ENCODE measurements at places on chromosomes 16 and 17.

DNA sequence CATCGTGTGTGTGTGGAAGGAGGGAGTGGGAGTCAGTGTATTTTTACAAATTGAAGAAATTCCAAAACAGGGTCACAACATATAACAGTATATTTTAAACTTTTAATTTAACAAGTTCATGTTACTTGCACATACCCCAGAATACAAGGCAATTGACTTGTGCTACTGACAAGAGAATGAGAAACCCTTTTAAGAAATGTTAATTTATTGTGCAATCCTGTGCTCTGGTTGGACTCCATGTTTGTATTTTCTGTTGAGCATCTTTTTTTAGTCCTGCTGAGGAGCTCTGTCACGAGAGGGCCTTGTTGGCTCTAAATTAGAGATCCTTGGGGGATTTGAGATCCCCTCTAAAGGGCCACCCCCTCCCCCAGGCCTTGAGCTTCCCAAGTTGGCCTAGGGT, 1.1 kb upstream of the EMP2 start:
- no peak for DNase-seq

GRCh38 chr17:63838631-63839171, 3.8 kb downstream of the SMARCD2 start:
- DNase-seq, result peak; percentile 87

GRCh38 chr16:85103114-85104079, 8.9 kb downstream of the CIBAR2 start:
- DNase-seq, result no peak

GRCh38 chr16:12390644-12391043, 413.0 kb downstream of the CPPED1 start:
- no peak for DNase-seq

DNA sequence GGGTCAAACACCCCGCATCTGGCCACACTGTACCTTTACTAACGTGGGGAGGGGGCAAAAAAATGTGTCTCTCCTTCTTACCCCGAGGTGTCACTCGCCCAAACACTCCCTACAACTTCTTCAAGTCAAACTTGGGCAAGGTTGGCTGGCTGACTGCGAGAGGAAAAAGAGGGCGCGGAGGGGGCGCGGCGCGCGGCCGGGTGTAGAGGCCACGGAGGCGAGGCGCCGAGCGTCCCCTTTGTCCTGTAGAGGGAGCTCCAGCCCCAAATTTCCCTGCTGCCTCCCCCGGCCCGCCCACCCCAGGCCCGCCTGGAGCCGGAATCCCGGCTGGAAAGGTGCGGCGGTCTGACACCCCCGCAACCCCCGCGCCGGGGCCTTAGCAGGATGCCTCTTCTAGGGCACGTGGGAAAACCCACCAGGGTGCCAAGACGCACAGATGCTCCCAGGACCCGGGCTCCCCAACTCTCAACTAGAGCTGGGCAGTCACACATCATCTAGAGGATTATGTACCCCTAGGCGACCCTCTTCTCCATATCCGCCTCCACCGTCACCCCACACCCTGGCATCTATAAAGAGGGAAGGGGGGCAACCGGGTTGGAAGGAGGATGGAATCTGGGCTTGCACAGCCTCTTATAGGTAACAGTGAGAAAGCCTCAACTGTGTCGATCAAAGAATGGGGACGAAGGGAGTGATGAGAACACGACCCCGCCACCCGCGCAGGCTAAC, 4.2 kb downstream of the IRX3 start:
- no peak for DNase-seq

GRCh38 chr17:82299452-82299851, 18.0 kb downstream of the CD7 start:
- no peak for DNase-seq

- no peak for DNase-seq
These were observed 21.2 kb downstream of the USP36 start for GRCh38 chr17:78819402-78819801.

GRCh38 chr16:3950343-3951193, 70.1 kb upstream of the CREBBP start:
- DNase-seq, result no peak

DNA sequence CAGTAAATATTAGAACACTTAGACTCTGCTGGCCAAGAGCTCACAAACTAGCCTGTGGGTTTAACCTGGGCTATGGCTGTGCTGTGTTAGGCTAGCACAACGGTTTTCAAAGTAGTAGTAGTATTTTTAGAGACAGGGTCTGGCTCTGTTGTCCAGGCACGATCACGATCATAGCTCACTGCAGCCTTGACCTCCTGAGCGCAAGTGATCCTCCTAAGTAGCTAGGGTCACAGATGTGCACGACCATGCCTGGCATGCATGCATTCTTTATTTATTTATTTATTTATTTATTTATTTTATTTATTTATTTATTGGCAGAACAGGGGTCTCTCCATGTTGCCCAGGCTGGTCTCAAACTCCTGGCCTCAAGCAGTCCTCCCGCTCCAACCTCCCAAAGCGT, 10.3 kb downstream of the MRPL27 start:
- DNase-seq, result no peak

- no peak for DNase-seq
These were observed 24.9 kb downstream of the CDRT15 start for GRCh38 chr17:14211801-14212200.

DNA sequence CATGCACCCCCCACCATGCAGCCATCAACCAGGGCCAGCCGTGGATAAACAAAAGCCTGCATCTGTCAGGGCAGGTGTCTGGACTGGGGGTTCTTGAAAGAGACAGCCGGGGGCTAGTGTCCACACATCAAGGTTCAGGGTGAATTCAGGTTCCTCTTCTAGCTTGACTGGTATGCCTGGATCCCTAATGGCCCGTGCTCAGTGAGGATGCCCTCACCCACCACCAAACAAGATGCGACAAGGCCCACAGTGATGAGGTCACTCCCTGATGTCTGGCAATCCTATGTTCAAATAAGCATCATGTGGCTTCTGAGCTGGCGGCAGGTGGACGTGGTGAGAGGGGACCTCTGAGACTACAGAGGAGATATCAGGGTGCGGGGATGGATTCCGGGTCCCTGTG, 64.6 kb downstream of the GOSR1 start:
- DNase-seq, result no peak

- peak; percentile 21 for DNase-seq
These were observed 16.6 kb upstream of the ERN1 start for GRCh38 chr17:64146418-64147109.

- no peak for DNase-seq
These were observed 217.7 kb downstream of the CCDC182 start for GRCh38 chr17:57527221-57528057.

DNA sequence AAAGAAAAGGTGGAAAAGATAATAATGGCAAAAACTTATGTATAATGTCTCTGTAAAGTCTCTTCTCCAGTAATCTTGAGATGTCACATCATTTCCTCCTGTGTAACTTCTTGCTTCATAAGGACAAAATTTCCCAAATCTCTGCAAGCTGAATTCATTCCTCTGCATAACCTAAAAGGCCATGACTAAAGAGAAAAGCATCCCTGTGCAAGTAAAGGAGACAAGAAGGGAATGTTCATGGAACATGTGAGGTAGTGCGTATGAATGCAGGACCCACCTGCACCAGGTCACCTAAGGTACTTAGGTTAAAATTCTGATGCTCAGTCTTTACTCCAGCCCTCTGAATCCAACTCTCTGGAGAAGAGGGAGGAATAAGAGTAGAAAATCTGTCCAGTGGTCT, 46.9 kb upstream of the NLK start:
- DNase-seq, result no peak

DNA sequence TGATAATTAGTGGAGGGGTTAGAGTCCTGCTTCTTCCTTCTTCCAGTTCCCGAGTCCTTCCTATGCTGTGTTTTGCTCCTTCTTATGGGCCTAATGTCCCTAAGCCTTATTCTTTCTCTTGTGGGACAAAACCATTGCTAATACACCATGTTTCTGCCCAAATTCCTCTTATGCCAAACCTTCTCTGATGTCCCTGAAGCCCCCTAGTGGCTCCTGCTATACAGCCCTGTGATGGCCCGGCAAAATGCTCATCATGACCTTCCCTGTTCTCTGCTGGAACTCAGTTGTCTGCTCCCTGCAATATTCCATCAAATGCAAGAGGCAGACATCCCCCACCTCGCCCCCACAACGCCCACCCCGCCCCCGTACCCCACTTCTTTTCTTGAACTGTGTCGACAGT, 171.6 kb downstream of the CDH11 start:
- no peak for DNase-seq

- no peak for DNase-seq
These were observed 11.5 kb downstream of the KCNJ12 start for GRCh38 chr17:21387616-21388015.

- DNase-seq, result no peak
These were observed 80.4 kb upstream of the ERCC4 start for GRCh38 chr16:13839577-13839976.

DNA sequence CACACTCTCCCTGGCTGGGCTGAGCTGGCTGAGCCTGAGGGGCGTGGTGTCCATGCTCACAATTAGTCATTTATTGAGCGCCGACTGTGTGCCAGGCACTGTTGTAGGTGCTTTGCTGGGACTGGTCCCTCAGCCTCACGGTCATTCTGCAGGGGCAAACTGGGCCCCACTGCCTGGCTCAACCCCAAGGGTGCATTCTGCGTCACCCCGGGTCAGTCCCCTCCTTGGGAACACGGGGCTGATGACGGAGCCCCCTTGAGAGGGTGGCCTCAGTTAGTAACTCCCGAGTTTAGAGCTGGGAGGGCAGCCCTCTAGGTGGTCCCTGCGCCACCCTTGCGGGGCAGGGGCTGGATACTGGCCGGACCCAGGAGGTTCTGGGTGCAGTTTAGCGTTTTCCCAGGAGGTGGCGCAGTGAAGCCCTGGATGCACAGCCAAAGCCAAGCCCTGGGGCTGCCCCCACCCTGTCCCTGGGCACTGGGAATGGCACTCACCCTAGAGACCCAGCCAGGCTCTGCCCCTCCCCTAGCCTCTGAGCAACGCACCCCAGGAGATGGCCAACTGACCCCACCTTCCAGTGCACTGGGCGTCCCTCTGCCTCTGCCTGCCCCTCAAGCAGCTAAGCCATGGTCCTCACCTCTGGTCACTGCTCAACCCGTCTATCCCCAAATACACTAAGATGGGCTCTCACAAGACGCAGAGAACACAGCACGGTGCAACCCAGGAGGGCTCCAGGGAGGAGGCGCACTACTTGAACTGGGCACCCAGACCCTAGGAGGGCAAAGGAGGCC, 243.2 kb upstream of the GSE1 start:
- no peak for DNase-seq

- DNase-seq, result no peak
These were observed 26.0 kb downstream of the CBFB start for GRCh38 chr16:67054901-67055300.

DNA sequence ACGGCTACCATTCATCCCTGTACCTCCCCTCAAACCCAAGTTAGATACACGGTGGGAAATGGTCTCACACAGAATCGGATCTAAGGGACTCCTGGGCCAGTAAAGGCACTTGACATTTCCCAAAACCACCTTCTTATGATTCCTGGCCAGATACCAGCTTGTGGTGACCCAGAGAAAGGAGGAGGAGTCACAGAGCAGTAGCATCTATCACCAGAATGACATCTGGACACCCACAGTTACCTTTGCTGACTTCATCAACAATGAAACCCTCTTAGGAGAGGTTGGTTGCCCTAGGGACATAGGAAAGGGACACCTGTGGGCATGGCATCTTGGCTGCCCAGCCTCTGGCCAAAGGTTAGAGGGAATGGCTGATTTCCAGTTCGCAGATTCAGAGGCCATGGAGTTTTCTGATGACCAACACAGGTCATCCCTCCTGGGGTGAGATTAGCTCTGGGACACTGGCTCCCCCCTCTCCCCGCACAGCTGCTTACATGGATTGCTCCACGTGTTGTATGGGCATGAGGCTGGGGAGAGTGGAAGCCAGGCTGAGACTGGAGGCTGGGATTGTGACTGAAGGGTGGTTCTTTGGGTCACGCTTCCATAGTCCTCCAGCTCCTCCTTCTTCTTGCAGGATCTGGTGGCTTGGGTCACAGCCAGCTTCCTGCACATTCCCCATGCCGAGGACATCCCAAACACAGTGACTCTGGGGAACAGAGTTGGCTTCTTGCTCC, 1.4 kb upstream of the AOC3 start:
- no peak for DNase-seq

- no peak for DNase-seq
These were observed 251.7 kb downstream of the CPPED1 start for GRCh38 chr16:12551946-12552345.

GRCh38 chr16:81551151-81551808, 106.7 kb downstream of the CMIP start:
- DNase-seq, result no peak

DNA sequence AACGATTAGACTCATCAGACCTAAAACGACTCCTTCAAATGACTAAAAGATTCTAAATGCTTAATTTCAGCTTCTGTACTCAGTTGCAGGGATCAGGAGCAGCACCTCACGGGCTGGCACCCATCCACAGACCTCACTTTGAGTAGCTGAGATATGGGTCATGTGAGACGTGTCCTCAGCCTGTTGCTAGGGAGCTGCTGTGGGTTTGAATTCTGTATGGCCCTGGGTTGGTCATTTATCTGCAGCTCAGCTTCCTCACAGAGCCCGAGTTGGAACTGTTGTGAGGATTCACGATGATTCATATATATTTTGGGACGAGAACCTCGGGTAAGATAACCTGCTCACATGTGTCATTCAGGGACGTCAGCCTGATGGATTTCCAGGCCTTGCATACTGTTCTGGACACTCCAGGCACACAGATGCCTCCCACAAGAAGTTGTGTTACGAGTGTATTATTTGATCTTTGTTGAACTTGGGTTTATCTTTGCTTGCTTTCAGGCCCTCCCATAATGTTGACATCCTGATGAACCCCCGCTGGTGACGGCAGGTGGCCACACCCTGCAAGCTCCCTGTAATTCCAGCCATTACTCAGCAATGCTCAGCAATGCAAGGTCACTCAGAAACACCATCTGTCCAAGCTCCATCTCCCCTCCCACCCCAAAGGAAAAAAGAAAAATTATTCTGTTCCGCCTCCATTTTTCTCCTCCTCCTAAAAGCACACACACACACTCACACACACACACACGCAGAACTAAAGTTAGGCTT, 137.6 kb downstream of the RBFOX3 start:
- no peak for DNase-seq

DNA sequence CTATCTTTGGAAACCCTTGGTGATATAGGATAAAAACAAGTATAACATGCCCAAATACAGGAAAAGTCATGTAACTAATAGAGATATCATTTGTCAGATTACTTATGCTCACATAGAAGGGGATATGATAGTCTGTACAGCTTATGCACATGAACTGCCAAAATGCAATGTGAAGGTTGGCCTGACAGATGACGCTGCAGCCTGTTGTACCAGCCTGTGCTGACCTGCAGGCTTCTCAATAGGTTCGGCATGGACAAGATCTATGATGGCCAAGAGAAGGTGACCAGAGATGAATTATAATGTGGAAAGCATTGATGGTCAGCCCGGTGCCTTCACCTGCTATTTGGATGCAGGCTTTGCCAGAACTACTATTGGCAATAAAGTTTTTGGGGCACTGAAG, 12.7 kb downstream of the WFIKKN2 start:
- no peak for DNase-seq

GRCh38 chr16:54928411-54929089, 2.1 kb upstream of the IRX5 start:
- DNase-seq, result no peak
